Sciatic nerve (tissue), 2 donors: ENCODE measurements at places on chromosomes 3 and 15. TPM values are rescaled to one million over a fixed set of nuclear protein-coding genes. Genes with fewer than 3 reads are reported as not detected.

The XCR1 gene
- 0.27 TPM for total RNA-seq

The ZFYVE19 gene
- total RNA-seq = 24.9 TPM

The PPARG gene
- 37.8 TPM for total RNA-seq

The ROBO1 gene
- 31.7 TPM for total RNA-seq

The MAP6D1 gene
- 1.1 TPM for total RNA-seq

The MINAR1 gene
- 0.98 TPM for total RNA-seq

The ZIC4 gene
- 0.62 TPM for total RNA-seq

The DIS3L gene
- total RNA-seq = 43.4 TPM

The ITPKA gene
- not detected for total RNA-seq

The CLRN1 gene
- total RNA-seq = not detected

The ZPLD1 gene
- not detected for total RNA-seq

The PLA2G4F gene
- total RNA-seq = not detected

The DLL4 gene
- total RNA-seq = 33.3 TPM

The BTLA gene
- 0.45 TPM for total RNA-seq

The HACD3 gene
- 45.4 TPM for total RNA-seq

The ADGRG7 gene
- not detected for total RNA-seq

The PTH1R gene
- 6.6 TPM for total RNA-seq
